ENCODE measurements at places on chromosomes 1 and 21. TPM values are rescaled to one million over a fixed set of nuclear protein-coding genes. Genes with fewer than 3 reads are reported as not detected.

Gene F3
- 54.7 TPM for total RNA-seq

Gene RXFP4
- not detected for total RNA-seq

Gene ADORA1
- not detected for total RNA-seq

Gene CLEC20A
- total RNA-seq: not detected

Gene RAP1GAP
- total RNA-seq: 0.03 TPM

Gene PRR9
- not detected for total RNA-seq

Gene UBL4B
- not detected for total RNA-seq

Gene RAB42
- 6.1 TPM for total RNA-seq

Gene TM2D1
- total RNA-seq: 33.2 TPM

Gene ALX3
- total RNA-seq: not detected

- no peaks in the 10 kb centered on the region for H3K27me3 ChIP-seq
- no peak for DNase-seq
- H3K27ac ChIP-seq: peak overlapping the region; percentile 90
- H3K4me3 ChIP-seq: no peak overlapping the region
- peaks cover 69% of the 10 kb centered on the region for H3K4me1 ChIP-seq
- H3K36me3 ChIP-seq: peaks cover 50% of the 10 kb centered on the region
Observed at GRCh38 chr1:65423884-65424572, 3.6 kb downstream of the LEPR start.

- peaks cover 83% of the 10 kb centered on the region for H3K36me3 ChIP-seq
- no peak overlapping the region for H3K4me3 ChIP-seq
- DNase-seq: no peak
- H3K4me1 ChIP-seq: peaks cover 71% of the 10 kb centered on the region
Observed at GRCh38 chr1:223716302-223716862, 4.0 kb downstream of the CAPN2 start.

DNA sequence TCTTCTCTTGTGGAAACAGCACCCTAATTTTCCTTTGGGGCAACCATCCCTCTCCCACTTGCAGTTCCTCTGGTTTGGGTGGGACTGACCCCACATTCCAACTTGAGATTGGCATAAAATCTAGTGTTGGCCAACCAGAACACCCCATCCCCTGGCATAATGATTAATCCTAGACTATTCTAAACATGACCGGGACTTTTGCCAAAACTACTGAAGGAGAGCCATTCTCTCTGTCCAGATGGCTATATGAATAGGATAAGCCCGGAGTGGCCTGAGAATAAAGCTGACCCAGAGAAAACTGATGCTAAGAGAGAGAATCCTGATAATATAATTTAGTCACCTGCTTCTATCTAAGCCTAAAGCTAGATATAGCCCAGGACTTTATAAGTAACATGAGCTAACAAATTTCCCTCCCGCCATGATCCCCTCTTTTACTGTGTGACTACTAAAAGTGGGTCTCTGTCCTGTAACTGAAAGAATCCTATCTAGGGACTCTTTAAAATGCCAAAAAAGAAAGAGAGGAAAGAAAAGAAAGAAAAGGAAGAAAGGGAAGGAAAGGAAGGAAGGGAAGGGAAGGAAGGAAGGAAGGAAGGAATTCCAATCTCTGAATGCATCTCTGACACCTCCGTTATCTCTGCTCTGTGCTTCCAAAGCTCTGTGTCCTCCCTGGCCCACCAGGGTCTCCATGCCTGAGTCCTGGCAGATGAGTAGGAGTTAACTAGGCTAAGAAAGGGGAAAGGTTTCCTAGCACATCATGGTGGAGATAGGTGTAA is 28.0 kb upstream of the NRDC start:
- no peaks in the 10 kb centered on the region for H3K27me3 ChIP-seq
- no peaks in the 10 kb centered on the region for H3K36me3 ChIP-seq
- no peak for DNase-seq
- no peaks in the 10 kb centered on the region for H3K4me1 ChIP-seq

- H3K27me3 ChIP-seq: no peaks in the 10 kb centered on the region
- no peak overlapping the region for H3K4me3 ChIP-seq
- no peaks in the 10 kb centered on the region for H3K36me3 ChIP-seq
Observed at GRCh38 chr1:84969489-84970250, 27.2 kb downstream of the MCOLN2 start.

GRCh38 chr1:94832446-94832845 is 12.3 kb downstream of the SLC44A3 start:
- H3K4me3 ChIP-seq: no peak overlapping the region
- no peak for DNase-seq
- H3K27me3 ChIP-seq: no peaks in the 10 kb centered on the region
- H3K4me1 ChIP-seq: no peaks in the 10 kb centered on the region

GRCh38 chr1:243414152-243414494 is 158.3 kb downstream of the SDCCAG8 start:
- H3K36me3 ChIP-seq: peaks cover 7% of the 10 kb centered on the region
- H3K27ac ChIP-seq: no peak overlapping the region
- no peak overlapping the region for H3K4me3 ChIP-seq
- H3K4me1 ChIP-seq: no peaks in the 10 kb centered on the region

DNA sequence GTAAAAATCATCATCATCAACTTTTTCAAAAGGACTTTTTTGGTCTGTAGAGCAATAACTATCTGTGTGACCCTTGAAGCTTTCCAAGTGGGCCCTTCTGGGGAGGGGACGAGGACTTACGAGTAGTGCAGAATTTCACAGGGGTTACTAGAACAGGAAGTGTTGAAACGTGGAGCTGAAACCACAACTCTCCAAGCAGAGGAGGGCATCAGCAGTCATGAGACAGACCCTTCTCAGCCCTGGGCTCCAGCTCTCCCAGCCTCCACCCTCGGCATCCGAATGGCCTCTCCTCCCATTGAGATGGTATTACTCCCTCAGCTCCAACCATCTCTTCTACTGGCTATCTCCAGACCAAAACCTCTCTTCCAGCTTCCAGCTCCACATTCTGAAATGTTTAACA is 3.6 kb downstream of the FAM89A start:
- peaks cover 8% of the 10 kb centered on the region for H3K36me3 ChIP-seq
- DNase-seq: no peak
- H3K27me3 ChIP-seq: no peaks in the 10 kb centered on the region
- H3K4me1 ChIP-seq: peaks cover 33% of the 10 kb centered on the region
- no peak overlapping the region for H3K4me3 ChIP-seq

DNA sequence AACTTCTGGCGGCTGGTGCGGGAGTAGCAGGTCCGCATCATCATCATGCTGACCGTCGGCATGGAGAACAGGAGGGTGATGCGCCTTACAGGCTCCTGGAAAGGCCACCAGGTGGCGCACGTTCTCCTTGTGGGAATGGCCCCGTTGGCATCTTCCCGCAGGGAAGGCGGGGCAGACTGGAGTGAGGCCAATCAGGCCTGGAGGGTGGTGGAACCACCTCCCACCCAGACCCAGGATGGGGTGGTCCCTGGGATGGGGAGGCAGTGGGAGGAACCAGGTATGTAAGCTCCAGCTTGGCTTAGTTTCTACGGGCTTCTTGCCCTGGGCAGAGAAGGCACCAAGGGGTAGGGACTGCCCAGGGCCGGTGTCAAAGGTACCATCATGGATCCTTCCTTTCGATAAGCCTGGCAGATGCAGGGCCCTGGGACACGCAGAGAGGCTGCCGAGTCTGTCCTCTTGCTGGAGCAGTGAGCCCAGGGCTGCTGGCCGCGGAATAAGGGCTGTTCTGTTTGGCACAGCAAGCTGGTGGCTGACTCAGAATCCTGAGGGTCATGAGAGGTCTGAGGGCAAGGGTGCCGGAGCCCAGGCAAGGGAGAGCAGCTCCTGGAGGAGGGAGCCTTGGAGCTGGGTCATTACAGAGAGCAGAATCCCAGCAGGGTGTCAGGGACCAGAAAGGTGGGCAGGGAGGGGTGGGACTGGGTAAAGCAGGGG is 8.7 kb upstream of the LGR6 start:
- no peak overlapping the region for H3K27ac ChIP-seq
- no peak overlapping the region for H3K4me3 ChIP-seq
- H3K27me3 ChIP-seq: peaks cover 3% of the 10 kb centered on the region
- H3K4me1 ChIP-seq: no peaks in the 10 kb centered on the region

DNA sequence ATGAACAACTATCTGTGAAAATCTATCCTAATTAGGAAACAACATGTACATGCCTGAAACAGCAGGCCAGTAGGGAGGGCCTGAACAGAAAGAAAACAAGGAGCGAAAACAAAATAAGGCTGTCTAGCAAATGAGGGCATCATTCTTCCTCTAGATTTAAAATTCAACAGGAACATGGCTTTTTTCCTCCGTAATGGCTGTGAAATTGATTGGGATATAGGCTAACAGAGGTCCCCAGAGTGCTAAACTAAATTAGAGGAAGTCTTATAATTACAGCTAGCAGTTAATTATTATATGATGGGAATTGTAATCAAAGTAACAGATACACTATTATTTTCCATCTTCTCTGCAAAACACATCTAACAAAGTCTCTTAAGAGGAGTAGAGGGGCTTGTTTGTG is 51.7 kb upstream of the TIAM1 start:
- no peak for DNase-seq
- no peak overlapping the region for H3K4me3 ChIP-seq
- no peaks in the 10 kb centered on the region for H3K27me3 ChIP-seq
- no peaks in the 10 kb centered on the region for H3K36me3 ChIP-seq
- no peak overlapping the region for H3K27ac ChIP-seq

- peaks cover 11% of the 10 kb centered on the region for H3K27me3 ChIP-seq
- H3K36me3 ChIP-seq: no peaks in the 10 kb centered on the region
- H3K27ac ChIP-seq: no peak overlapping the region
- no peak for DNase-seq
Observed at GRCh38 chr1:54791880-54792522, 9.1 kb downstream of the TTC22 start.

- H3K36me3 ChIP-seq: no peaks in the 10 kb centered on the region
- H3K27ac ChIP-seq: no peak overlapping the region
- H3K27me3 ChIP-seq: no peaks in the 10 kb centered on the region
- DNase-seq: no peak
- H3K4me1 ChIP-seq: peaks cover 4% of the 10 kb centered on the region
Observed at GRCh38 chr1:40630488-40631223, 34.8 kb downstream of the RIMS3 start.

DNA sequence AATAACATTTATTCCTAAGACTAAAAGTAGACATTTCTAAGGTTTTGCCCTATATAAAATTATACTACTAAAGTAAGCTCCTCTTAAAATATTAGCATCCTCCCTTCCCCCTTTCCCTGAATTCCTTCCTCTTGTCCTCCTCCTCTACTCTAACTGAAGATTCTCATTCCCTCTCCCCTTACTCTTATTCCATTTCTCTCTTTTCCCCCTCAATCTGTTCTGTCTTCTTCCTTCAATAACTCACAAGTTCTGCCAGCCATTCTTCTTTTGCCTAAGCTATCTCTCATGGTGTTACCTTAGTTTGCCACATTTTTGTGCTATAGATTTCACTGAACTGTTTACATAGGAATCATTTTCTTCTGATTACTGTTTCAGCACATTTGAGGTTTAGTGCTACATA is 10.7 kb downstream of the LRIF1 start:
- H3K36me3 ChIP-seq: peaks cover 58% of the 10 kb centered on the region
- H3K4me1 ChIP-seq: no peaks in the 10 kb centered on the region
- no peak for DNase-seq
- no peak overlapping the region for H3K27ac ChIP-seq
- H3K27me3 ChIP-seq: no peaks in the 10 kb centered on the region

DNA sequence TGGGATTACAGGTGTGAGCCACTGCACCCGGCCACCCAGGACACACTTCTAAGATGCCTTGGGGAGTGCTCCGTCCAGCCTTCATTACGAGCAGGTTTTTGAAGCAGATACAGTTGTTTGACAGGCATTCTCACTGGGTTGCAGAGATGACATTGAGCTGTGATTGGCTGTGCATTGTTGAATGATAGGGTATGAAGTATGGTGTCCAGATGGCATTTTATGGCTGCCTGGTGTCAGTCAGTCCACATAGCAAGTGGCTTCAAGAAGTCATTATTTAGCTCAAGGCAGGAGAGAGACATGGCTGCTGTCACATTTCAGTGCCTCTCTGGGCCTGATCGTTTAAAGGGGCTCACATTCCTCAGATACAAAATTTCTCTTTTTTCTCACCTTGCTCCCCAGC is 14.8 kb upstream of the PADI2 start:
- H3K27me3 ChIP-seq: no peaks in the 10 kb centered on the region
- H3K27ac ChIP-seq: no peak overlapping the region
- H3K4me3 ChIP-seq: no peak overlapping the region

DNA sequence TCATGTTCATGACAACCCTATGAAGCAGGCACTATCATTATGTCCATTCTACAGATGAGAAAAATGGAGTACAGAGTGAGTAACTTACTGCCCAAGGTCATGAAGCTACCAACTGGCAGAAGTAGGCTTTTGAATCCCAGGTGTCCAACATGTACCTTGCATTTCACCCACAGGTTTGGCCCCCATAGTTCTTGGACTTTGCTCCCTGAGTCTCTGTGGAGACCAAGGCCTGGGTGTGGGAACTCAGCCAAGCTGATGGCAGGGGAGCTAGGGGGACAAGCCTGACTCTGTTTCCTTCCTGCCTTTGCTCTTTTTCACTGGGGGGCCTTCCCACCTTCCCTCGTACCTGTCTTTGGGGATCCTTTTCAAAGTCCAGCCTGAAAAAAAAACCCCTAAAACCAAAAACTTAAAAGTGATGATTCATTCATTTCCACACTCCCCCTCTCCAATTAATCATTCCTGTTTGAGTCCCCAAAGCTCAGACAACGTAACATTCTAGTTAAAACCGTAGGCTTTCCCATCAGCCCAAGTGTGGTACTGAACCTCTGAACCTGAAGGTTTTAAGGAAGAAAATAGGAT is 8.5 kb upstream of the TTC22 start:
- no peaks in the 10 kb centered on the region for H3K27me3 ChIP-seq
- no peak overlapping the region for H3K27ac ChIP-seq
- DNase-seq: no peak
- H3K36me3 ChIP-seq: no peaks in the 10 kb centered on the region
- no peak overlapping the region for H3K4me3 ChIP-seq

- peaks cover 3% of the 10 kb centered on the region for H3K27me3 ChIP-seq
- no peaks in the 10 kb centered on the region for H3K4me1 ChIP-seq
- no peak overlapping the region for H3K27ac ChIP-seq
- H3K36me3 ChIP-seq: no peaks in the 10 kb centered on the region
Observed at GRCh38 chr1:147384804-147385203, 142.3 kb downstream of the CHD1L start.

- no peaks in the 10 kb centered on the region for H3K36me3 ChIP-seq
- no peak overlapping the region for H3K4me3 ChIP-seq
- H3K27ac ChIP-seq: no peak overlapping the region
- no peaks in the 10 kb centered on the region for H3K27me3 ChIP-seq
Observed at GRCh38 chr1:14437417-14437918, 161.0 kb upstream of the KAZN start.

DNA sequence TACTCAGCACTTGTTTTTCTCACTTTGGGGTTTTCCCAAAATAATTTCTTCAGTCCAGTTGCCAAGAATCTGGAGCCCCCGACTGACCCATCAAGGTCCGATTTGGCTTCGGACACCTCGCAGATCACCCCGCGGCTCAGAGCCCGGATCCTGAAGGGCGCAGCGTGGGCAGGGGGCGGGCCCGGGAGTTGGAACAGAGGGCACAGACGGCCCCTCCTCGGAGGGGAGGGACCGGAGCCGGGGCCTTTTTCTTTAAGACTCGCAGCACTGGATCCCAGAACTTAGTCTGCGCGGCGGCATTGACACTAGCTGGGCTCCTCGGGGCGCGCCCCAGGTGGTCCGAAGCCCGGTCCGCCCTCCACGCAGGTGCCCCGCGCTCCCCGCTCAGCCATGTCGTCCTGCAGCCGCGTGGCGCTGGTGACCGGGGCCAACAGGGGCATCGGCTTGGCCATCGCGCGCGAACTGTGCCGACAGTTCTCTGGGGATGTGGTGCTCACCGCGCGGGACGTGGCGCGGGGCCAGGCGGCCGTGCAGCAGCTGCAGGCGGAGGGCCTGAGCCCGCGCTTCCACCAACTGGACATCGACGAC is at the start of gene CBR3:
TSS of gene CBR3 (plus strand) at position 277 of the 588 bp plus-strand sequence. CDS start at position 391, 114 bp downstream.
- no peaks in the 10 kb centered on the region for H3K27me3 ChIP-seq
- H3K27ac ChIP-seq: peak within 1 kb of the TSS; percentile 70
- peak within 1 kb of the TSS; percentile 66 for H3K4me3 ChIP-seq
